ENCODE measurements at places on chromosomes 12 and 14. TPM values are rescaled to one million over a fixed set of nuclear protein-coding genes. Genes with fewer than 3 reads are reported as not detected.
A peak's percentile ranks its signal among the peaks of the same experiment; 100 is the strongest.

GRCh38 chr12:72010356-72010755 is 71.7 kb downstream of the TPH2 start:
- no peak for DNase-seq

- peak; percentile 1 for DNase-seq
Observed at GRCh38 chr14:22200977-22201605, 387.9 kb downstream of the DAD1 start.

GRCh38 chr14:61887628-61888027 is 125.4 kb downstream of the SNAPC1 start:
- no peak for DNase-seq

GRCh38 chr12:57276935-57277563 is 26.1 kb upstream of the STAC3 start:
- DNase-seq = no peak

Gene KCNJ8
- polyA plus RNA-seq = 16.6 TPM

Gene KRT5
- 0.16 TPM for polyA plus RNA-seq

Gene MIP
- not detected for polyA plus RNA-seq

Measured in left renal cortex interstitium (tissue), 4 donors.